Chondrocyte (in vitro differentiated cells): ENCODE measurements at places on chromosomes 7 and 10.

GRCh38 chr10:75018686-75019307, 92.7 kb upstream of the SAMD8 start:
- DNase-seq = no peak

DNA sequence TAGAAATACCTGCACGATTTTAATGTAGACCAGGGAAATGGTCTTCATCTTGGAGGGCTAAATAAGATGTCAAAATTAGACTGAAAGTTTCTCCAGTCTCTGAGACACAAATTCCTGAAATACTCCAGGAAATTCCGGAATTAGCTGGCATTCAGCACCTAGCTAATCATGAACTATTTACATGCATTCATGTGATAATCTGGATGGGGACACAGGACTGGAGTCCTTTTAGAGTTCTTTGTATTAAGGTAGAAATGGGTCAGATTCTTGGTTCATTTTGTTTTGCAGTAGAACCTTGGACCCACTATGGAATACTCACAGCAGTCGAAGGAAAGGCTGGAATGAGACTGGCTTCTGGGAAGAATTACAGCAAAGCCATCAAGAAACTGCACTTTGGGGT, 65.3 kb upstream of the MDFIC start:
- no peak for DNase-seq

DNA sequence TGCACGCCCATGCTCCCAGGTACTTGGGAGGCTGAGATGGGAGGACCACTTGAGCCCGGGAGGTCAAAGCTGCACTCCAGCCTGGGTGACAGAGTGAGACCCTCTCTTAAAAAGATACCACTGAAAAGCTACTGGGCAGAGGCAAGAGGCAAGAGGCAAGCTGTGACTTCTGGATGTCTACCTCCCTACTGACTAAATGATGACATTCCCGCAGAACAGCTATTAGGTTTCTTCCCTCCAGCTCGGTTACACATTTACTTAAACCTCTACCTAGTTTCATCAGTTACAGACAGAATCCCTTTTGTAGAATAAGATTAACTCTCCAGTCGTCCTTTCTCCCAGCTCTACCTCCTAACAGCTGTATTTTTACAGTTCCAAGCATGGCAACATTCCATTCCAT, 21.2 kb downstream of the RHEB start:
- no peak for DNase-seq

DNA sequence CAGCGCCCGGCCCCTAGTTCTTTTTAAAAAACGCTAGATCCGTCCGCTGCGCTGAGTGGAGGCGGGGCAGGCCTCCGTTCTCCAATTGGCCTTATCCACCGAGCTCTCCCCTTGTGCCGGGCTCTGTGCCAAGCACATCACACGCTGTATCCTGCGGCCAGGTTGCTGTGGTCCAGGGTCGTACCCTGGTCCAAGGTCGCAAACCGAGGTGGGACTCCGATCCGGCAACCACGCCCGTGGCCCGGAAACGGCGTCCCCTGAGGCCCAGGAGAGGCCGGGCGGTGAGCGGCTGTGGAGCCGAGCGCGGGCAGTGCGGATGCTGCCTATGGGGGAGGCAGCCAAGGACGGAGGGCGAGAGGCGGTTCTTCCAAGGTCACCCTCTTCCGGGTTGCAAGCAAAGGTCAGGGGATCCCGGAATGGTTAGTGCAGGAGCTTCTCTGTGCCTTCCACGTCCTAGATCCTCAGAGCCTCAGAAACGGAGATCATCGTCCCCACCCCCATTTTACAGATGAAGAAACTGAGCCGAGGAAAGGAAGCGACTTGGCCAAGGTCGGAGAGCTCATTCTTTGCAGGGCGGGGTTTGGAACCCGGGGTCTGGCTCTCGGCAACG, 72.4 kb upstream of the LRRC4 start:
- peak; percentile 87 for DNase-seq

DNA sequence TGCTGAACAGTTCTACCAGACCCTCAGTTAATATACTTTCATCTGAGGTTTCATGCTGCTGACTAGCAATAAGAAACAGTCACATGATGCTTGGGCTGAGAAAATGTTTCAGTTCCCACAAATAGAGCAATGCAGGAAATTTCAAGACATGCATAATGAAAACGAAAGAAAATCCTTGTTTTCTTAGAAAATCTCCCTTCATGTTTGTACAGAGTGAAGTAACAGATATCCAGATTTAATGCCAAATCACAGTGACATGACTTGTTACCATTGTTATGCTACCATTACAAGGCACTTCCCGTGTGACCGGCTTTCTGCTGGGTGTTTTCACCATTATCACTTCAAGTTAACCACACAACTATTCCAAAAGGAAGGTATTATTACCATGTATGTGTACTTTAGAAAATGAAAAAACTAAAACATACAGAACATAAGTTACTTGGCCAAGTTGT, 121.7 kb downstream of the DOCK4 start:
- no peak for DNase-seq

DNA sequence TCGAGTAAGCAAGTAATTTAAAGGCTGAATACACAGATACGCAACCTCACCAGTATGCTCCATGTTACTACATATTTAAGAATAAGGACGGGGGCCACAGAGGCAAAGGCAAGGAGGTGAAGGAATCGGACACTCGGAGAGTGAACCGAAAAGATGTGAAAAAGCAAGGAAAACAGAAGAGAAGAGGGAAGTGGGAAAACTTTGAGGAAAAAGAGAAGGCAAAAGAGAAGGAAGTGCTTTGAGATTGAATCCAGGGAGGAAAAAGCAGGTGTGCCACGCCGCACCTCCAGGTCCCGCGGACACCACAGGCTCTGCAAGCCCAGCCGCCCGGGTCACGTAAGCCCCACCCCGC, 367 bp upstream of the AVL9 start:
- DNase-seq = no peak

GRCh38 chr10:104734433-104734832, 93.3 kb downstream of the SORCS3 start:
- DNase-seq = no peak

- DNase-seq = no peak
These were observed 174.8 kb upstream of the KAT6B start for GRCh38 chr10:74651565-74651964.

GRCh38 chr10:96287392-96288105, 16.2 kb upstream of the BLNK start:
- no peak for DNase-seq

- peak; percentile 27 for DNase-seq
These were observed 1.4 kb downstream of the FXYD4 start for GRCh38 chr10:43372765-43373361.

- DNase-seq = no peak
These were observed 42.3 kb downstream of the BRI3 start for GRCh38 chr7:98323597-98324322.

DNA sequence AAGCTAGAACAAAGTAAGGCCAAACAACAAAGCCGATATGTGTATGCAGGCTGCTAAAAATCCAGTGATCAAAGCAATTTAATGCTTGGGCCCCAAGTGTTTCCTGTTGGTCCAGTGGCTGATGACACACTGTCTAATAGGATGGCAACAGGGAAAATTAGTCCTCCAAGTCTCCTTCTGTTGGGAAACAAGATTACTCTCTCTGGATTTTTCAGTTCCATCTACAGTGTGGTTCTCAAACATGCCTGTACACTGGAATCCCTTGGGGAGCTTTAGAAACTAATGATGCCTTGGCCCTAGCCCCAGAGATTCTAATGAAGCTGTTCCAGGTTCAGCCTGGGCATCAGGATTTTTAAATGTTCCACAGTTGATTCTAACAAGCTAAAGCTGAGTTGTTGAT, 198.7 kb downstream of the AHR start:
- no peak for DNase-seq

- DNase-seq = no peak
These were observed 18.0 kb downstream of the WDR37 start for GRCh38 chr10:1074052-1074747.

- no peak for DNase-seq
These were observed 169.3 kb downstream of the FAM107B start for GRCh38 chr10:14605231-14605925.

GRCh38 chr10:60395711-60396110, 6.0 kb upstream of the ANK3 start:
- DNase-seq = no peak

- DNase-seq = no peak
These were observed 308.4 kb downstream of the SKIDA1 start for GRCh38 chr10:21217107-21217506.

DNA sequence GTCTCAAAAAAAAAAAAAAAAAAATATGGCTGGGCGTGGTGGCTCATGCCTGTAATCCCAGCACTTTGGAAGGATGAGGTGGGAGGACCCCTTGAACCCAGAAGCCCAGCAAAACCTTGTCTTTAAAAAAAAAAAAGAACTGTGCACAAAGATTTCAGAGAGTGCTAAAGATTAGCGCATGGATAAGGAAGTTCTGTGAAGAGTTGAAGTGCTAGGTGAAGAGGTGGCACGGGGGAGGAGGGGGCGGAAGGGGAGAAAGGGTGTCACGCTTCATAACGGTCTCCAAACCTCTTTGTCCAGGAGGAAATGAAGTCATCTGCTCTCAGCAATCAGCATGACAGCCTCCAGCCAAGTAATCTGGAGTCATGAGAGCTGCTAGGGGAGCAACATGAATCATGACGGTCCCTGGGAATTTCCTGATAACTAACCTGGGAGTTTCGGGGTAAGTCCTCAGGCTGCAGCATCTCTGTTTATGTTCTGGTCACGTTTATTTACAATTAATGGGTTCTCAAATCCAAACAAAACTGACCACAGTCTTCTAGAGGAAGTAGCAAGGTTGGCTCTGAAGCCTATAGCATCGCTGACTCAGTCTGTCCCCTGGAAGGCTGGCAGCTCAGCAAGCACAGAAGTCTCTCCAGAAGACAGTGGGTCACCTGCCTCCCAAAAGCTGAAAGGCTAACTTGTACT, 1.9 kb upstream of the PLAU start:
- DNase-seq = no peak

- DNase-seq = no peak
These were observed 1.3 kb downstream of the NFE2L3 start for GRCh38 chr7:26153241-26153822.

GRCh38 chr7:30682212-30683083, at the start of gene CRHR2:
TSS of gene CRHR2 (minus strand) at chr7:30682456. CDS start at chr7:30682280, 176 bp downstream.
- DNase-seq = no peak
